CD4-positive, alpha-beta T cell treated with Interleukin-10 for 1 hour (primary cell): ENCODE measurements at places on chromosomes 1 and 21.

DNA sequence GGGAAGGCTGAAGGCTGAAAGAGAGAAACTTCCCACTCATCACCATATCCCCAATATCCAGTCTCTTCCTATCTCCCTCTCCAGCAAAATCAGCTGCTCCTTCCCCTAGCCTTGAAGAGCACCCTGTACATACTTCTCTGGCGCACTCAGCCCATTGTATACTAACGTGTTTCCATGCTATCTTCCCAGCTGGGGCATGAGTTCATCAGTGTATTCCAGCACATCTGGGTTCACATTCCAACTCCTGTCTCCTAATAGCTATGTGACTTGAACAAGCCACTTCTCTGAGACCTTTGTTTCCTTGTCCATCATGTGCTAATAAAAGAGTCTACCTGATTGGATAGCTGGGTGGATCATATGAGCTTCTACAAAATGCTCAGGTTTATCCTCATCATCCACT is 51.1 kb upstream of the OLIG2 start:
- no peak for DNase-seq

- no peak for DNase-seq
Observed at GRCh38 chr1:160264795-160265307, 2.5 kb upstream of the DCAF8 start.

DNA sequence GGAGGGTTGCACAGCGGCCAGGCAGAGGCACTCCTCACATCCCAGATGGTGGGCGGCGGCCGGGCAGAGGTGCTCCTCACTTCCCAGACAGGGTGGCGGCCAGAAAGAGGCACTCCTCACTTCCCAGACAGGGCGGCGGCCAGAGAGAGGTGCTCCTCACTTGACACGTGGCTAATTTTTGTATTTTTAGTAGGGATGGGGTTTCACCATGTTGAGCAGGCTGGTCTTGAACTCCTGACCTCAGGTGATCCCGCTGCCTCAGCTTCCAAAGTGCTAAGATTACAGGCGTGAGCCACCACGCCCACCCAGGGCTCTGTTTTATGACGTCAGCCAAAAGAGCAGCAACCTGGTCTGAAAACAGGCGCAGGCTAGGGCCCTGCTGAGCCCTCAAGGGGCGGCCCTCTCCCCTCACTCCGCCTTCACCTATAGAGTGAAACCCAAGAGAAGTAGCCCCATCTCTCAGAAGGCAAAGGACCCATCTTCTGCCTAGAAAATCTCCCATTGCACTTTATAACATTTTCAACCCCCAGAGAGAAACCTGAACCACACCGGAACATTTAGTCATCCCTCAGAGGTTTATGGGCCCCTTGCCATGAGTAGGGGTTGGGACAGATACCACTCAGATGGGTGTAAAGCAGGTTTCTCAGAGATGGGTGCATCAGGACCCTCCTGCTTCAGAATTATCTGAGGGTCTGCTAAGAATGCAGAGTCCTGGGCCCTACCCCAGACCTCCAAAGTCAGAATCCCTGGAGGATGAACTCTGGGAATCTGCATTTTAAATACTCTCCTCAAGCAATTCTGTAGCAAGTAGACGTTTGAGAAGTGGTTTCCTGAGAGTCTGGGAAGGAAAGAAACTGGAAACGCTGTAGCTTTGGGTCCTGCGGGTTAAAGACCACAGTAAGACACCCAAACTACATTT is 40.8 kb downstream of the CDK18 start:
- DNase-seq, result no peak

- no peak for DNase-seq
Observed at GRCh38 chr1:972726-973458, 6.6 kb downstream of the PLEKHN1 start.

- no peak for DNase-seq
Observed at GRCh38 chr1:30588311-30589073, 134.9 kb downstream of the MATN1 start.

- no peak for DNase-seq
Observed at GRCh38 chr1:233373226-233373625, 45.7 kb downstream of the MAP3K21 start.

- DNase-seq, result peak; percentile 55
Observed at GRCh38 chr1:100543640-100544039, 5.7 kb downstream of the GPR88 start.

GRCh38 chr1:119797606-119798005 is 13.7 kb downstream of the REG4 start:
- no peak for DNase-seq

DNA sequence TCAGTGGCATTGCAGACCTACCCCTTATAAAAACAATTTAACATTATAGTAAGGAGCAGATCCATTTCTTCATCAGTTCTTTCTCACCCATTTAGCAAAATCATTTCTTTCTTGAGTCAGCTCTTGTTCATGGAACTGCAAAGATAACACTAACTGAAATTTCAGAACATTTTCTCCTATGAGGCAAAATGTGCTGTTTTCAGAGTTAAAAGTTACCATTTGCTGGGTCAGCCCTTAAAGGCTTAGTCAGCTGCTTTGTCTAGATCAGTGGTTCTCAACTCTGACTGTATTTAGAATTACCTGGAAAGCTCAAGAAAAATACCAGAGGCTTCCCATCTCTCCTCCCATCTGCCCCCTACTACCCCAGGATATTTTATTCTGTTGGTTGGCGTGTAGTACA is 12.2 kb downstream of the METTL13 start:
- no peak for DNase-seq

GRCh38 chr1:77373702-77374101 is 91.9 kb downstream of the AK5 start:
- no peak for DNase-seq

DNA sequence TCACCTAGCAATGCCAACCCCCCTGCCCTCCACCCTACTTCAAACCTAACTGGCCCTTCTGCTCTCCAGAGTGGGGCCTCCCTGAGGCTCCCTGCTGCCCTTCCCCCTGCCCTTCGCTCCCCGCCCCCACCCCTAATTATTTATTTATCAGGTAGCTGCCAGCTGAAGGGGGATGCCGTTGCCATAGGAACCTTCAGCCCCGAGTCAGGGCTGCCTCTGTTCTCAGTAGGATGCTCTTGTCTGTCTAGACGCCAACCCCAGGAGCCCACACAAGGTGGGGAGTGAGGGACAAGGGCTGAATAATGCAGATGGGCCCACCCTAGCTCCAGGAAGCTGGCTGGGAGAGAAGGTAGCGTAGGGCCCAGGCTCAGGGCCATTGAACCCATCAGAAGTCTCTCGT is 41.1 kb downstream of the NKAIN1 start:
- DNase-seq, result no peak
